ENCODE measurements at places on chromosomes 16 and 17. TPM values are rescaled to one million over a fixed set of nuclear protein-coding genes. Genes with fewer than 3 reads are reported as not detected.

- H3K36me3 ChIP-seq, result no peaks in the 10 kb centered on the region
- DNase-seq, result peak; percentile 11
- no peak overlapping the region for H3K4me3 ChIP-seq
- H3K4me1 ChIP-seq, result no peaks in the 10 kb centered on the region
Observed at GRCh38 chr16:72210555-72210954, 38.6 kb upstream of the PMFBP1 start.

- peak; percentile 23 for DNase-seq
- H3K27ac ChIP-seq, result no peak within 1 kb of the TSS
- no peaks in the 10 kb centered on the region for H3K36me3 ChIP-seq
Observed at GRCh38 chr16:73047536-73048291, at the start of gene ZFHX3. Gene ZFHX3, minus strand, starts transcription at chr16:73048128. Its CDS starts 87,983 bp downstream, at chr16:72960145.

DNA sequence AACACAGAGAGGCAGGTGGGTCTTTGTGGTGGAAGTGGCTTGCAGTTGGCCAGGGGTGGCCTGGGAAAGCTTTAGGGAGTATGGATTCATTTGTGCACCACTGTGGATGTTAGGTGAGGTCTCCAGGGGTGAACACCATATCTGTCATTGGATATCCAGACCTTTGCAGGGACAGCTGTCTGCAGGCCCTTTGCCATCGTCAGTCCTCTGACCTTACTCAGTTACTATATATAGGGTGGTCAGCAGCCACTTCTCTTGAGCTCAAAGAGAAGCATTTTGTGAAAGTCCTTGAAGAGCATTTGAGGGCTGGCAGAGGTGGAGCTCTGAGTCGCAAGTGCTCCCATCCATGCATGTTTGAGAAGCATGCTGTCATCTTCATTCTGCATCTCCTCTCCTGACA, 40.4 kb downstream of the TMEM11 start:
- peaks cover 12% of the 10 kb centered on the region for H3K36me3 ChIP-seq
- H3K4me1 ChIP-seq, result peaks cover 13% of the 10 kb centered on the region
- no peaks in the 10 kb centered on the region for H3K27me3 ChIP-seq
- H3K4me3 ChIP-seq, result no peak overlapping the region
- no peak for DNase-seq

- H3K4me1 ChIP-seq, result no peaks in the 10 kb centered on the region
- H3K27me3 ChIP-seq, result peaks cover 4% of the 10 kb centered on the region
- peaks cover 3% of the 10 kb centered on the region for H3K36me3 ChIP-seq
Observed at GRCh38 chr17:74442670-74443515, 11.0 kb downstream of the GPRC5C start.

Gene PRCD
- total RNA-seq, result not detected

GRCh38 chr17:53749178-53749577, 73.5 kb upstream of the KIF2B start:
- no peaks in the 10 kb centered on the region for H3K36me3 ChIP-seq
- no peak overlapping the region for H3K27ac ChIP-seq
- H3K4me1 ChIP-seq, result no peaks in the 10 kb centered on the region
- no peak overlapping the region for H3K4me3 ChIP-seq

DNA sequence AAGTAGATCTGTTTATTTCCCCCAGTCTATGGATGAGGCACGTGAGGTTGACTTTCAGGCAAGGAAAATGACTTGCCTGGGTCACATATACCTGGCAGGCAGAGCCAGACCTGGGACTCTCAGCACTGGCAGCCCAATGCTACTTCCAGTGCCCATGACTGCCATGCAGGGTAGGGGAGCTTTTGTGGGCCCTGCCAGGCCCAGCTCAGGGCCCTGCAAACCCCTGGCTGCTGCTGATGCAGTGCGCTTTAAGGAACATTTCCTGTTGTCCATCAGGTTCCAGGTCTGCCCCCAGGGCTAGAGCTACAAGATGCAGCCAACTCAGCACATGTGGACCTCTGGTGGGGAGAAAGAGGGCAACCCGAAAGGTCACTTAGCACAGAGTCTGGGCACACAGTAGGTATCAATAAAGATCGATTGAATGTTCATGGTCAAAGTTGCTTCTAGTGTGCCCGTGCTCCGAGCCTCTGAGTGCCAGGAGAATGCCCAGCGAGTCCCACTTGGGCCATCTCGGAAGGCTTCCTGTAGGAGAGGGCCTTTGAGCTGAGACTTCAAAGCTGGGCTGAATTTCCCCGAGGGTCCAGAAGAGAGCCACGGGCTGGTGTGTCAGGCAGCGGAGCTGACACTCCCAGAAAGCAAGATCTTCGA, 513 bp upstream of the TBX21 start:
- peak overlapping the region; percentile 80 for H3K27ac ChIP-seq
- H3K27me3 ChIP-seq, result no peaks in the 10 kb centered on the region

Gene GPT2
- 23.1 TPM for total RNA-seq

DNA sequence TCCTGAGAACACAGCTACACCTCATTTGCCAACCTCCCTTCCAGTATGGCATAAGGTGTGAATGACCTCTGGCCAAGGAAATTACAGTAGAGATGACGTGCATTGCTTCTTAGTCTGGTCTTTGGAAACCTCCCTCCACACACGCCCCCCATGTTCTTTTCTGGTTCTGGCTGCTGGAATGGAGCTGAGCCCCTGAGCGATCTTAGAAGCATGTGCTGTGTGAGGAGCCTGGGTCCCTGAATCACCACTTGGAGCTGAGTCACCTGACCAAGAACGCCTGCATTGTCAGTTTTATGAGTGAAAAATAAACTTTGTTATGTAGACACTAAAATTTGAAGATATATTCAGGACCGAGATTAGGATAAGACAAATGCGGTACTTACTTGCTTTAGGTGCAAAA, 51.4 kb downstream of the HS3ST3A1 start:
- no peaks in the 10 kb centered on the region for H3K36me3 ChIP-seq
- H3K4me1 ChIP-seq, result no peaks in the 10 kb centered on the region
- no peak overlapping the region for H3K27ac ChIP-seq
- no peak overlapping the region for H3K4me3 ChIP-seq

- no peaks in the 10 kb centered on the region for H3K27me3 ChIP-seq
- H3K27ac ChIP-seq, result no peak overlapping the region
- no peak for DNase-seq
- H3K4me1 ChIP-seq, result no peaks in the 10 kb centered on the region
- no peaks in the 10 kb centered on the region for H3K36me3 ChIP-seq
Observed at GRCh38 chr16:53672461-53672860, 31.2 kb downstream of the RPGRIP1L start.

GRCh38 chr16:75379339-75379738, 54.0 kb downstream of the CFDP1 start:
- H3K36me3 ChIP-seq, result peaks cover 35% of the 10 kb centered on the region
- no peak for DNase-seq
- peaks cover 3% of the 10 kb centered on the region for H3K27me3 ChIP-seq

DNA sequence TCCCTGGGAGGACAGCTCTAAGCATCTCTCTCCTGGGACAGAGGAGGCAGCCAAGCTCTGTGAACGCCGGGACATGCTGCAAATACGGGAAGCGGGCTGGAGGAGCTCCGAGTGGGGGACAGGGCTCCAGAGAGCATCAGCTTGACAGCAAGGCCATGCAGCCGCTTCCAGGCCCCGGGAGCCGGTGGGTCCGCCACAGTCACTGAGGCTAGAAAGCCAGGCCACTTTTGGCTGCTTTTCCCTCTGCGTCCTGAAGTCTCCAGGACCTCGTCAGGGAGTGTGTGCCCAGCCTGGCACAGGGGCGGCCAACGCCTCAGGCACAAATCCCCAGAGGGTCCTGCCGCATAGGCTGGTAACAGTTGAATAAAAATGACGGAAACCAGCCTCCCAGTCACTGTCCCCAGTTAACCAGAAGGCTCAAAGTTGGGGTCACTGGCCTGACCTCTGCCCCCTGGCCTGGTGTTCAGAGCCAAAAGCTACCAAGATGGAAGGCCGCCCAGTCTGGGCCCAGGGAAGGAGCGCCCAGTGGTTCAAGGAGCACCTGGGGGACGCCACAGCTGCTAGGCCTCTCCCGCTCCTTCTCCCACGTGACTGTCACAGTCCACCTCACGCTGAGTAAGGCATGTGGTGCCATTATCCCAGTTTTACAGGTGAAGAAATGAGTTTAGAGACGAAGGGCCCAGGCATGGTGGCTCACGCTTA, 3.2 kb upstream of the TRIM65 start:
- H3K27me3 ChIP-seq, result no peaks in the 10 kb centered on the region
- no peak for DNase-seq
- peaks cover 14% of the 10 kb centered on the region for H3K36me3 ChIP-seq
- H3K4me1 ChIP-seq, result peaks cover 25% of the 10 kb centered on the region
- no peak overlapping the region for H3K27ac ChIP-seq

Gene KPNA2
- total RNA-seq, result 225 TPM

- no peak overlapping the region for H3K4me3 ChIP-seq
- H3K27ac ChIP-seq, result no peak overlapping the region
- H3K36me3 ChIP-seq, result peaks cover 6% of the 10 kb centered on the region
- DNase-seq, result no peak
- H3K27me3 ChIP-seq, result no peaks in the 10 kb centered on the region
- no peaks in the 10 kb centered on the region for H3K4me1 ChIP-seq
Observed at GRCh38 chr16:12146966-12147365, 170.4 kb downstream of the SNX29 start.

DNA sequence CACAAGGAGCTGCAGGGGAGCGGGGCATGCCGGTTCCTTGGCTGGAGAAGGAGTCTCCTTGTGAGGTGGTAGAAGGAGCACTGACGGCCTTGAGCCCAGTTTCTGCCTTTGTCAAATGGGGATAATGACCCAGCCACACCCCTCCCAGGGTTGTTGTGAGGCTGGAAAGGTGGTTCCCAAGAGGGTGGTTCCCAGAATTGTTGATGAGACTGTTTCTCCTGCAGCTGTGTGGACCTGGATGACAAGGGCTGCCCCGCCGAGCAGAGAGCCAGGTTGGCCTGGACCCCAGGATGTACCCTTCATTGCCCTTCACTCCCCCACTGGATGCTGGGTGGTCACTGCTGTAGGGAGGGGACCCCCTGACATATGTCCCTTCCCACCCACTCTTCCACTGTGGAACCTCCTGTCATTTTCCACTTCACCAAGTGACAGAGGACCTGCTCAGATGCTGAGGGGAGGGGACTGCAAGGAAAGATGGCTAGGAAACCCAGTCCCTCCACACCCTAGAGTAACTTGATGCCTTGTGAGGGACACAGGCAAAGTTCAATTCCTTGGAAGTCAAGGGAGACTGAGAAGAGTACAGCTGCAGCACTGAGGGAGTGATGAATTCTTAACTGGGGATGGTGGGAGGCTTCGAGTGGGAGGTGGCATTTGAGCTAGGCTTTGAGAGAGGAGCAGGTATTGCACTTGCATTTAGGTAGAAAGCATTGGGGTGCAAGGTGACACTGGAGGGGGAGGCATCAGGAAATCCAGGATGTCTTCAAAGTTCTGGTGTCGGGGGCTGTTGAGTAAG, 10.6 kb downstream of the MIEN1 start:
- H3K4me1 ChIP-seq, result no peaks in the 10 kb centered on the region
- no peaks in the 10 kb centered on the region for H3K36me3 ChIP-seq
- no peak for DNase-seq
- H3K27me3 ChIP-seq, result no peaks in the 10 kb centered on the region

GRCh38 chr16:55418586-55418985, 60.4 kb upstream of the MMP2 start:
- DNase-seq, result no peak
- no peak overlapping the region for H3K4me3 ChIP-seq
- no peak overlapping the region for H3K27ac ChIP-seq
- H3K36me3 ChIP-seq, result no peaks in the 10 kb centered on the region
- no peaks in the 10 kb centered on the region for H3K4me1 ChIP-seq
- peaks cover 24% of the 10 kb centered on the region for H3K27me3 ChIP-seq

GRCh38 chr17:49746791-49747490, 17.0 kb downstream of the FAM117A start:
- DNase-seq, result peak; percentile 38
- H3K4me3 ChIP-seq, result peak overlapping the region; percentile 56
- H3K4me1 ChIP-seq, result peaks cover 79% of the 10 kb centered on the region
- peak overlapping the region; percentile 94 for H3K27ac ChIP-seq
- H3K36me3 ChIP-seq, result peaks cover 8% of the 10 kb centered on the region

DNA sequence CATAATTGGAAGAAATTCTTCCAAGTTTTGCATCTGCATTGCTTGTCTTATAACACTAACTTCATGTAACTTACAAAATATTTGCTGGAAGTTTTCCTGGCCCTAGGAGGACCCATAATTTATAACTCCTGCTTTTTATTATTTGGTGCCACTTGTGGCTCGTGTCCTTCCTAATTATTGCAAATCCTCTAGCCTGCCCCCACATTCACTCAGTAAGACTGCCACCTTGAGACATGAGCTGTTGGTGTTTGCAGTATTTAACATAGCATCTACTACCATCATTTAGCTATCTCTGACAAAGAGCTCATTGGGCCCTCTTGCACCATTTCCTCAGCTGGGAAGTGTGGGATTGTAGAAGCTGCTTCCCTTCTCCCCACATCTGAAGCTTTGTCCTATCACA, 49.5 kb downstream of the FTO start:
- H3K36me3 ChIP-seq, result no peaks in the 10 kb centered on the region
- DNase-seq, result no peak
- H3K27ac ChIP-seq, result no peak overlapping the region
- no peak overlapping the region for H3K4me3 ChIP-seq
- no peaks in the 10 kb centered on the region for H3K27me3 ChIP-seq

Gene PRSS36
- total RNA-seq, result 0.24 TPM

All from activated CD4-positive, alpha-beta memory T cell treated with anti-CD3 and anti-CD28 coated beads for 36 hours (primary cell).